GM23248 (cell line): ENCODE measurements at places on chromosomes 3 and 15.
A peak's percentile ranks its signal among the peaks of the same experiment; 100 is the strongest.

DNA sequence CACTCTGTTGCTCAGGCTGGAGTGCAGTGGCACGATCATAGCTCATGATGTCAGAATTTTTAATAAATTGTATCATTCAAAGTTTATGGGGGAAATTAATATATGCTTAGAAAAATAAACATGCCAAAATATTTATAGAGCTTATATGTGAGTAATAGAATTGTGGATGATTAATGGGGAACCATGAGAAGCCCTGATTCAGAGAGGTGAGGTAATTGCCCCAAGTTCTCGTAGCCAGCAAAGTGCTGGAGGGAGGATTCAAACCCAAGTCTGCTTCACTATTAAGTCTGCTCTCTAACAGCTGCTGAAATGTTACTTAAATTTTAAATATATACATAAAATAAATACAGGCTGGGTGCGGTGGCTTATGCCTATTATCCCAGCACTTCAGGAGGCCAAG, 26.2 kb upstream of the IGF2BP2 start:
- peak; percentile 42 for DNase-seq

DNA sequence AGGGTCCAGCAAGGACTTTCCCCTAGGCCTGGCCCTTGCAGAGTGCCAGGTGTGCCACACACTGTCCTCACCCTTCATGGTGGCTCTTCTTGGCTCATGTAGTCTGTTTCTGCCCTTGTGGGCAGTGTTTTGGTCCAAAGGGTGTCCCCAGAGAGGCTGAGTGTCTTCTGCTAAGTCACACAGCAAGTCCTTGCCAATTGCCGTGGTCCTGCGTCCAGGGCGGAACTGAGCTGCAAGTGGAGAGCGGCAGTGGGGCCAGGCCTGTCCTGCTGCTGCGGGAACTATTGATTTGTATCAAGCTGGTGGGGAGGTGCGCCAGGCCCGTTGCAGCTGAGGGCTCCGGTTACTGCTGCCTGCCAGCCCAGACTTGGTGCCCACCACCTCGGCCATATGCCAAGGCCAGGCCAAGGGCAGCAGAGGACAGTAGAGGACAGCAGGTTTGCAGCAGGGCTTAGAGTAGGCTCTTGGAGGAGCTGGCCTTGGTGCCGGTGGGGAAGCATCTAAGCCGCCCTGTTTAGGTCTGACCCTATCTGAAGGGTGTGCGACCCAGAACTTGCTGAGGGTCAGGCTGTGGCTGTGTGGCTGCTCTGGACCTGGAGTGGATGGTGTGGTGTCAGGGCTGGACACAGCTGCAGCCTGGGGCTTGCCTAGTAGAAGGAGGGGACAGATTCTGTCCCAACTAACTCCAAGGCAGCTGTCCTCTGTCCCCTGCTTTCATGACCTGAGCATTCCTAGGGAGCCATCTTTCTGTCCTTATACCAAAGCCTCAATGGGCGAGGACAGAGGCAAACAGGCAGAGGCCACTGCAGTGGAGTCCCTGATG, 4.5 kb downstream of the AMIGO3 start:
- no peak for DNase-seq

DNA sequence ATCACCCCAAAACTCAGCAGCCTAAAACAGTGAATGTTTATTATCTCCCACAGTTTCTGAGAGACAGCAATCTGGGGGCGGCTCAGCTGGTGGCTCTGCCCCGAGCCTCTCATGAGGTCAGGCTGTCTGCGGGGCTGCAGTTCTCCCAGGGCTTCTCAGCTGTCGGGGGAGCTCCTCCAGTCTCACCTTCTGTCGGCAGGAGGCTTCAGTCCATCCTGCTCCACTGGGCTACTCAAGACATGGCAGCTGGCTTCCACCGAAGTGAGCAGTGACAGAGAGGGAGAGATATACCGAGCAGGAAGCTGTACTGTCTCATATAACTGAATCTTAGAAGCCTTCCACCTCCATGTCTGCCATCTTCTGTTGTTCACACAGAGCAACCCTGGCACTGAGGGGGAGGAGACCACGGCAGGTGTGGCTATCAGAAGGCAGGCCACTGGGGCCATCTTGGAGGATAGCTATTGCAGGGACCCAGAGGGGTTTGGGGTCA, 72.8 kb upstream of the ITGA11 start:
- DNase-seq = no peak

- DNase-seq = no peak
These were observed 10.6 kb downstream of the ATP8B4 start for GRCh38 chr15:50108461-50108860.

DNA sequence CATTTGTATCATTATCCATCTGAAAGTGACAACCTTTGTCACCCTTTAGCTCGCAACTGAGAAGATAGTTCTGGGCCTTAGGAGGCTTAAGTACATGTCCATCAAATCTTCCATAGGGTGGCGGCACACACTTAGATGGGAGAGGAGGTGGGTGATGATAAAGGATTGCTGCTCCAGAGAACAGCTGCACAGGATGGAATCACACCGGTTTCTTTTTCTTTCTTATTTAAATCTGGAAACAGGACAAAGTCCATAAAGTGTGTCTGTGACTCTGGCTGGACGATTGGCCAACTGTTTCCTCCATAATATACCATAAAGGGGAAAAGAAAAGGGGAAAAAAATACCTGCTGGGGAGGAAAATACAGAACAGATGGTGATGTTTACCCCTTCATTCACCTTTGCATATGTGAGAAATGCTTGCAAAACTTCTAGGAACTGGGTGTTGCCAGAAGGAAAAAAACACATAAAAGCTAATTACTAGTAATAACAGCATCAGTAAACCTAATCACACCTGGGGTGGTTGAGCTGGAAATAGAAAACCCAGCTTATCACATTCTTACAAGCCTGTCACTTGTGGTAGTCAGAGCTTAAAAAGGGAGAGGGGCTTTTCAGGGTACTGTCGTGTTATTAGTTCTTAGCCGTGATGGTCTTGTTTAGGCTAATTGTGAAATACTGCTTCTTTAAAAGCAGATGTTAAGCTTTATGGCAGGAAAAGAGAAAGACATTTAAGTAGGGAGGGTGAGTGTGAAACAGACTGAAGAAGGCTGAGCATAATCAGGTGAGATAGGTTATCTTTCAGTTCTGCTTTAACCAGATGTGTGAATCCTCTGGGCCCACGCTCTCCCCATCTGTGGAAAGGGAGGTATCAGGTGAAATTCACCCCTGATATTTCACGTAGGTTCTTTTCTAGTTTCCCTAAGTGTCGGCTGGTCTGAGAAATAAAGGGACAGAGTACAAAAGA, 16.7 kb downstream of the C2CD4A start:
- DNase-seq = no peak

- DNase-seq = no peak
These were observed 21.9 kb upstream of the FRMD5 start for GRCh38 chr15:44216958-44217357.

- DNase-seq = peak; percentile 69
These were observed 116.3 kb downstream of the RPL22L1 start for GRCh38 chr3:170753421-170754310.

DNA sequence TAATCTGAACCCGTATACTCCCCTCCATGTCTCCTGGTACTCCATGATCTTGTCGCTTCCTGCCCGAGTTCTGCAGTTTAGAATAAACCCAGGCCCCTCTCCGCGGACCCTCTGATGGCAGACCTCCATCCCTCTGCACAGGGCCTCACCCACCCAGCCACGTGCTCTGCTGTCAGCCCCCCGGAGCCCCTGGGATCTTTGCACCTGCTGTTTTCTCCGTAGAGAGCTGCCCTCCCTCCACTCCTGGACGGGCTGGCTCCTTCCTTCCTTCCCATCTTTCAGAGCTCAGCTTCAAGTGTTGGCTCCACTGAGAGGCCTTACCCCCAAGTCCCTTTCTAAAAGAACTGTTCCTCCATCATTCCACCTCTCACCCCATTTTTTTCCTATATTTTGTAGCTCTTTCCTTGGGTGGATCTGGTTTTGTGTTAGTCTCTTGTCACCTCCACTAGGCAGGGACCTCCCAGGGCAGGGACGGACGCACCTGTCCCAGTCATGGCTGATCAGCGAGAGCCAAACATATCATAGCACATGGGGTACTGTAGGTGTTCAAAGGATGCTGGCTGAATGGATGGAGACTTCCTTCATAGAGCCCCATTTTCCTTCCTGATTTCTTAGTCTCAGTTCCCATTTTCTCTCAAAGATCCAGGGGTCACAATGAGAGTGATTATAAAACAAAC, 106.6 kb downstream of the VGLL4 start:
- no peak for DNase-seq

- peak; percentile 8 for DNase-seq
These were observed 396.8 kb upstream of the AZI2 start for GRCh38 chr3:28745436-28745835.

DNA sequence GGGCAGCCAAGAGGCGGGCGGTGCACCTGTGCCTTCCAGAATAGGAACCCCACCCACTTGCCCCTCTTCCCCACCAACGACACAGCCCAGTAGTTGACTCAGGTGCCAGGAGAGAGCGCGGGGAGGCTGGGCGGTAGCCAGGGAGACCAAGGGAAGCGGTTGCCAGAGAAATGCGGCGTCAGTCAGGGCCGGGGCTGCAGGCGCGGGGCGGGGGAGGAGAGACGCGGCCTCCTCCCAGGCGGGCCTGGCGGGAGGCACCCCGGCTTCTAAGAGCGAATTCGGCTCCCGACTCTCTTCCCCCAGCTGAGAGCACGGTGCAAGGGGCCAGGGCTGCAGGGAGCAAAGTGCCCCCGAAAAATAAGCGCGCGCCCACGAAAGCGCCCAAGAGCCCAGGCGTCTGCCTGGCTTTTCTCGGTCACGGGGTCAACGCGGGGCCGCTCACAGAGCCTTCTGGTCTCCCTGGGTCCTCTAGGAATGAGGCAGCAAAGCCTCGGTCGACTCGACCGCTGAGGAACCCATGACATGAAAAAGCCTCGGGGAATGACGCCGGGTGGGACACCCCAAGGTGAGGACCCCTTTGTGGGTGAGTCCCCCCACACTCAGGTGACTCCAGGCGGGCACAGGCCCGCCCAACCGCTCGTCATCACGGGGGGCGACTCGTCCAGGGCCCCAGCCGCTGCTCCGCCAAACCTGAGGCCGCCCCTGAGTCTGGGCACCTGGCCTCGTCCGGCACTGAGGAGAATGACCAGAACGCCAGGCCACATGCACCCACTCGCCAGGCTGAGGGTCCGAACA, 716 bp downstream of the CPEB1 start:
- peak; percentile 25 for DNase-seq

GRCh38 chr3:64063207-64063982, 40.1 kb upstream of the PSMD6 start:
- DNase-seq = no peak

DNA sequence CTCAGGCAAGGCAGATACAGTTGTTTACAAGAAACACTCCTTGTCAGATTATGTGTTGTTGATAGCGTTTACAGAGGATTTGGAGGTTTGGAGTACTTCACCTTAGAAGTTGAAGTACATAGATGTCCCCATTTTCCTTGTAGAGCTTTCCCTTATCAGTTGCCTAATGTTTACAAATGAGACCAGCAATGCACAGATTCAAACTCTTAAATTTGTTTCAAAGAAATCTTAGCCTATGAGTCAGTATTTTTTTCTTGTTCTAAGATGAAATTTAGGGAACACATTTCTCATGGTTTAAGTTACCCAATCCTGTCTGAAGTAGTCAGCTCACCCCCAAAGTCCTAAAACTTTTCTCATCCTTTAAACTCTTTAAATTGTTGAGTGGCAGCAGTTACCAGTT, 6.3 kb upstream of the EIF5A2 start:
- peak; percentile 6 for DNase-seq

GRCh38 chr15:38961931-38962330, 397.3 kb upstream of the RASGRP1 start:
- peak; percentile 15 for DNase-seq

DNA sequence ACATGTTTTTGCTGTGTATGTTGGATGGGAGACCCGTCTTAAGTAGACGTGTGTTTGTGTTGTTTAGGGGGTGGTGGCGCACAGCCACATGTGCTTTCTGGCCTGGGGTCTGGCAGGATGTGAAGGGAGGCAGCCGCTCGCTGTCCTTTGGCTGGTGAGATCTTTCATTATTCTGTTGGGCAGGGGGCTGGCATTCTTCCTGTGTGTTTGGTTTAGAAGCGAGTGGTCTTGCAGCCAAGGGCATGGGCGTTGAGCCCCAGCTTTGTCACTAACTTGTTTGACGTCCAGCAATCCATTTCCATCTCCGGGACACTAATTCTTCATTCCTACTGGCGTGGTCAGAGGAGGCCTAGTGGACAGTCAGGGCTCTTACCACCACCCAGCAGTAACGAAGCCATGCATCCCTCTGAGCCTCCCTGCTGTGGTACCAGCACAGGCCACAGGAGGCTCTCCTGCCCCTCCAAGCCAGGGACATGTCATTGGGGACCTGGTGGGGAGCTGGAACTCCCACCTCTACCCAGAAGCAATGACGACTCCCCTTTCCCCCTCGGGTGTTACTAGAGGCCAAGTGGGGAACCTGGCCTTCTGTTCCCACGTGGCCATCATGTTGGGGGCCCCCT, 10.7 kb downstream of the THSD4 start:
- DNase-seq = peak; percentile 22

- no peak for DNase-seq
These were observed 418.1 kb downstream of the EPHA6 start for GRCh38 chr3:97232393-97233034.

GRCh38 chr3:156761007-156761406, 65.1 kb upstream of the LEKR1 start:
- no peak for DNase-seq

- peak; percentile 93 for DNase-seq
These were observed at the start of gene LRRC15 for GRCh38 chr3:194369522-194370279. LRRC15 (minus strand) TSS chr3:194369743; CDS start chr3:194361043, 8,700 bp downstream.

- peak; percentile 54 for DNase-seq
These were observed 90.0 kb downstream of the APBA2 start for GRCh38 chr15:28975766-28976179.

DNA sequence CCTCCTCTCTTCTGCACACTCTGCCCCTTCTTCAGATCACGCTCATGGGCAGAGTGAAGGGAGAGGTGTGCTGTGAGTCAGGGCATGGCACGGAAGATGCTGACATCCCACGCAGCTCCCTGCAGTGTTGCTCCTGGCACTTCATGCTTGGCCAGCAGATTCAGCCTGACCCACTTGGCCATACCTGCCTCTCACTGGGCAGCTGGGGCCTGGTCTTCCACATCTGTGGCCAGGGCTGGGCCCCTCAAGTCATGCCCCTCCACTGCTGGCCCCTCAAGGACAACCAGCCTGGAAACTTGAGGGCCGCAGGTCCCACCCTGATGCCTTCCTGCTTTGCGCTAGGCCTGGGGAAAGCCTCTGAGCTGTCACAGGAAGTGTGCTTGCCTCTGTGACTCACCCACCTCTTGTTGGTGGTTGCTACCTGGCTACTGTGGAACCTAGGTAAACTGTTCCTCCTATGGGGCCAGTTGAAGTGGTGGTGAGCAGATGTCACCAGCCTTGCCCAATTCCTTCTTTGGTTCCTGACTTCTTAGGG, 48.7 kb downstream of the BSN start:
- no peak for DNase-seq
